ENCODE measurements at places on chromosomes 3 and 15.
A peak's percentile ranks its signal among the peaks of the same experiment; 100 is the strongest.

DNA sequence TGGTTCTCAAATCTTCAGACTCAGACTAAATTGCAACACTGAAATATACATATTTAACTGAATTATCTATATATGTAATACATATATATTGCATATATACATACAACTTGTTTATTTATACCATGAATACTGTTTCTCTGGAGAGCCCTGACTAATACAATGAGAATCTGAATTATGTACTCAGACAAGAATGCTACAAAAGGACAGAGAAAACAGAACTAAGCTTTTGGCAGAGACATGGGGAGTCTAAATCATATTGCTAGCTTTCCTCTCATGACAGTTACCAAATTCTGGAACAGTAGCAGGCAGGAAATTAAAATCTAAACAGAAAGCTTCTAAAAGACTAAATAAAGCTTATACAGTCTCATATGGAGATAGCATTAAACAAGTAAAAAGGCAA lies 142.4 kb upstream of the KCNMB2 start:
- DNase-seq, result no peak

DNA sequence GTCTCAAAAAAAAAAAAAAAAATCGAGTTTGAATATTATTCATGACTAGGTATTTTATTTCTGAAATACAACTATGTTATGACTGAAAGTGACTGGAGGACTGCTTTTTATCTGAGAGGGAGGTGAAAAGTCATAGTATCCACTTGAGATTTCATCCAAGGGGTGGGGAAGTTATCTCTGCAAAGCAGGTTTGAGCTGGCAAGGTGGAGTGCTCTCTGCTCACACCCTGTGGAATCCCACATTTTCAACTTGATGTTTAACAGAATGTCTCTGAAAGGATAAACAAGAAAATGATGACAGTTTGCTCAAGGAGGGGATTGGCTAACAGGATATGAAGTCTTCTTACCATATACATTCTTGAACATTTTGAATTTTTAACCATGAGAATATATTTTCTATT lies 27.3 kb upstream of the SEC62 start:
- DNase-seq, result no peak

GRCh38 chr15:91947293-91947679 lies 93.8 kb downstream of the SLCO3A1 start:
- no peak for DNase-seq

DNA sequence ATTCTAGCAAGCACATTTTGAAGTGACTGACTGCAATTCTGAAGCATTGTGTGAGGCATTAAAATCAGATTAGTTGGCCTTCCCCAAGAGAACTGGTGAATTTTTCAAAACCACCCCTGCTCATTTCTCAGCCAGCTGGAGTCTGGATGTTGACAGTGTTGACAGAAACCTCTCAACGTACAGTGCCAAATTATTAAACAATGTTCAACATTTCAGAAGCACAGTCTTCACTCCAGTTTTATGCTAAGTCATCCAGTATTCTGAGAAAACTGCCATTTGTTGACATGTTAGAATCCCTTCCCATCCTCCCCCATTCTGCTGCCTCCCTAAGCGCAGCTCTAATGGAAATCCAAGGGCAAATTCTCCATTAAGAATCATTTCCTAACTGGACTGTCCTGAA lies 369.3 kb upstream of the TRIM42 start:
- DNase-seq, result no peak

- no peak for DNase-seq
These were observed 59.7 kb upstream of the CCDC50 start for GRCh38 chr3:191269289-191270085.

DNA sequence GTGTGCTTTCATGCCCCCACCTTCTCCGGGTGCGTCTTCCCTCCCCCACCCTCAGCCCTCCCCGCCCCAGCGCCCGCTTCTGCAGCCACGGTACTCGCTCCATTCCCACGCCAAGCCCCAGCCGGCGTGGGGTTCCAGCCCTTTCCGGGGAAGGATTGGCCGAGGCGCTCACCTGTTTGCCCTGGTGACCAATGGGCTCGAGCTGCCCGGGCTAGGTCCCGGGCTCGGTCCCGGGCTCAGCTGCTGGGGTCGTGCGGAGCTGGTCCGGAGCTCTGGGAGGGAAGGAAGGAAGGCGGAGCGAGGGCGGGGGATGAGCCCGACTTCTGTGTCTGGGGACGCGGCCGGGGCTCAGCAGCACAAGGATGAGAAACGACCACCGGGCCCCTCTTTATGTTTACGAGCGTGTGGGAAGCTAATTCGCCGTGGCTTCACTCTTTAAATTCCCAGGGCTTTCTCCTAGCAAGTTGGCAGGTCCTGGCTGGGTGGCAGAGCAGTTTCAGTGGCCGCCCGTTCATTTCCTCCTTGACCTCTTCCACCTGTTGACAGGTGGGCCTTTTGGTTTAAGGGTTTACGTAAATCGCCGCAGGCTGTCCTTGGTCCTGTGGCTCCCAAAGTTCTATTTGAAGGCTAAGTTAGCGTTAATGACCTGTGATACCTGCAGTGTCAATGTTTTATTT lies at the start of gene IGSF10:
IGSF10 (minus strand) TSS at position 288 of the 677 bp plus-strand sequence. CDS start 2,352 bp downstream, outside the sequence.
- no peak for DNase-seq

DNA sequence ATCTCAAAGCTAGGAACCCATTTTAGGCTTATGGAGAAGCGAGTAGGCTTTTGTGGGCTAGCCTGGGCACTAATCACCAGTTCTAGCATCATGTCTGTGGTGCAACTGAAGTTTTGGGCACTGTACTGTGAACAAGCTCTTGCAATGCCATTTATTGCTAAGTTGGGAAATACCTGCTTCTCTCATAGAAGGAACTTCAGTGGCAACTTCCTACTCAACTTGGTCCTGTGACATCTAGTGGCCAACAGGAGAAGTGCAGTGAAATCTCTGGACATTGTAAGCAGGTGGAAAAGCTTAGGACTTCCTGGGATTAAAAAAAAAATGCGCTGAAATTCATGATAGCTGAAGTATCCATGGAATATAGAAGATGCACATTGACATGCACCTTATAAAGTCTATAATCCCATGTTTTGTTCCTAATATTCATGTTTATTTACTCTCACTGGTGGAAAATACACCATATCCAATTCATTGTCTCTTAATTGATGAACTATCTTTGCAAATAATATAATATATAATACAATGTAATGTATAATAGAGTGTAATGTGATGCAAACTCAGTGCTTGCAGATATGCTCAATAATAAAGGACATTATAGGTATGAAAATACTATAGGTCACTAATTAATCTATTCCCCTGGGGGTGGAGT lies 6.5 kb upstream of the ALDH1A3 start:
- DNase-seq, result peak; percentile 33

GRCh38 chr15:93852761-93853160 lies 378.6 kb upstream of the MCTP2 start:
- DNase-seq, result no peak

All from effector memory CD8-positive, alpha-beta T cell (primary cell).